ENCODE measurements at places on chromosomes 7 and 10.

DNA sequence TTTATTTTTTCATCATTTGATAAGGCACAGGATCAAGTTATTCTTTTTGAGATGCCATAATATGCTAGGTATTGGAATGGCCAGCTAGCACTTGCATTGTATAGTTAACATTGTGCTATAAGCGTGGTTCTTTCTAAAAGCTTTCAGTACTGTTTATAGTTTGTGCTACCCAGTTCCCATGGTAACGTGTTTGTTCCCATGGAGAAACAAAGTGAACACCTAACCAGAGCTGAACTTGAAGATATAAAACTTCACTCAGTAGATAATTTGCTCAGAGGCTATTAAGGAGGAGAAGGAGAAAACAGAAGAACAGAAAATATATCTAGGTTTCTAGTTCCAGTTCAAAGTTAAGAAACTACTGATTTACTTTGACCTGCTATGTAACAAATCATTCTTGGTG, 23.6 kb upstream of the ITGB8 start:
- DNase-seq, result no peak

DNA sequence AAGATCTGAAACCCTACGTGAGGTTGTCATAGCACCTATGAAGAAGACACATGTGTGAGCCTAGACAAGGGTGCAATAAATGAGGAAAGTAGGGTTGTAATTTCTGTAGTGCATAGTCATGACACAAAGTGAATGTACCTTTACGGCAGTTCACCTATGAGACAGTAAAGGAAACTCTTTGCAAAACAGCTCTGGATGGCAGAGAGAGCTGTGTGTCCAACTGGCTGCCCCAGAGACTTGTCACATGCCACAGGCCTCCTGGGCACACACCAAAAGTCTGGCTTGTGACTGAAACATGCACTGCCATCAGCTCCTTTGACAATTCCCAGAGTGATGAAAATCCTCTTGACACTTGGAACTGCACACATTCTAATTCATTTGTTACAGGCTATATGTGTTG, 90.7 kb upstream of the NAMPT start:
- DNase-seq, result no peak

DNA sequence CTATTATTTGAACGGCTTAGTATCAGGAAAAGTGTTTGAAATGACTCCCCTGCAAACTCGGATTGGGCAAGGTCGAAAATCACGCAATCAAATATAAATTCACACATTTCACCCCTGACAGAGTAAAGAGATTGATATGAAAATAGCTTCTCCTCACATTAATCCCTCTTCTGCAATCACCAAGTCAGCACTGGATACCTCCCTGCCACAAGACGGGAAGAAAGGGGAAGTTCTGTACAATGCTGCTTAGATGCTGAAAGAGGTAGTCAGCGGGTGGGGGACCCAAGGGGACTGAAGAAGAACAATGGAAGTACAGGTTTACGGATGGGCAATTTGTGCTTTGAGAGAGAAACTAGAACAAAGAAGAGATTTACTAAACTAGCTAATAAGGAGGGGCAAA, 72.0 kb upstream of the ANK3 start:
- DNase-seq, result peak; percentile 65

DNA sequence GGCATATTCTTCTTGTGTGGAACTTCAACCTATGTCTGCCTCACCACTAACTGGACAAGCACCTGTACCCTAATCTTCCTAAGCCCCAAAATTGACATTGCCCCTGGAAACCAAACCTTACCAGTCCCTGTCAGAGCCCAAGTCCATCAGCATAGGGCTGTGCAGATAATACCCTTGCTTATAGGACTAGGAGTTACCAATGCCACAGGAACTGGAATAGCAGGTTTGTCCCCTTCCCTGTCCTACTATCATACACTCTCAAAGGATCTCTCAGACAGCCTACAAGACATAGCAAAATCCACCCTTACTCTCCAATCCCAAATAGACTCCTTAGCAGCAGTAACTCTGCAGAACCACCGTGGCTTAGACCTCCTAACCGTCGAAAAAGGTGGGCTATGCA, 19.8 kb downstream of the ZNF107 start:
- no peak for DNase-seq

DNA sequence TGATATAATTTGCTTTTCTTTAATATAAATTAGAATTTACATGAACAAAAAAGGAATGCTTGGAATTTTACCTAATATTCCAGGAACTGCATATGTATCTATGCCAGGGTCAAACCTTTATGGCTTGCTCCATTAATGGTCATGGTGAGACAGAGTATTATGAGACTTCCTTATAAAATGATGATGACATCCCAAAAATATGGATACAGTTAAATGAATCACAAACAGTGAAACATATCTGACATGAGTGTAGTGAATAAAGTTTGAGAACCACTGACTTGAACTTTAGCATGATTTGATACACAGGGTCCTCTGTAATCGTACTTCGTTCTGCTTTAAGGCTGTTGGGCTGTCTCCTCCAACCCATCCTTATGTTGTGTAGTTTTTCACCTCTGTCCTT, 51.8 kb downstream of the MARCHF5 start:
- no peak for DNase-seq
